ENCODE measurements at places on chromosomes 12 and 14.
A peak's percentile ranks its signal among the peaks of the same experiment; 100 is the strongest.

GRCh38 chr12:85190728-85191127 is 89.3 kb upstream of the ALX1 start:
- no peak for DNase-seq

- no peak for DNase-seq
These were observed 41.4 kb downstream of the ATL1 start for GRCh38 chr14:50601394-50601793.

DNA sequence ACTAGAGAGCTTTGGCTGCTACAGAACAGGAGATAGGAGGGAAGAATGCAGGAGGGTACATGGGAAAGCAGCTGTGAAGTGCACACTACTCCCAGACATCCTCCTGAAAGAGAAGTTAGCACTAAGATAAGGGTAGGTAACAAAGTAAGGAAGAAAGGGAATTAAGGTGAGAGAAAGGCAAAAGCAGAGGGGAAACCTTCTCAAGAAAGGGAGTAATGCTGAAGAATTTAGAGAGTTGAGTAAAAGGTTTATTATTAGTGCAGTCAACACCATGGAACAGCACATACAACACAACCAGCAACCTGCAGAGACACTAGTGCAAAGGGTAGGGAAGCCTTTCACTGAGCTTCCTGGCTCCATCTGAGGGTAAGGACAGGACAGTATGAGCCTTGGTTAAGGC is 15.0 kb upstream of the SMARCC2 start:
- DNase-seq = no peak

- peak; percentile 48 for DNase-seq
These were observed 14.7 kb downstream of the GPR68 start for GRCh38 chr14:91229743-91230200.

- DNase-seq = no peak
These were observed 38.9 kb downstream of the NIN start for GRCh38 chr14:50792051-50792477.

DNA sequence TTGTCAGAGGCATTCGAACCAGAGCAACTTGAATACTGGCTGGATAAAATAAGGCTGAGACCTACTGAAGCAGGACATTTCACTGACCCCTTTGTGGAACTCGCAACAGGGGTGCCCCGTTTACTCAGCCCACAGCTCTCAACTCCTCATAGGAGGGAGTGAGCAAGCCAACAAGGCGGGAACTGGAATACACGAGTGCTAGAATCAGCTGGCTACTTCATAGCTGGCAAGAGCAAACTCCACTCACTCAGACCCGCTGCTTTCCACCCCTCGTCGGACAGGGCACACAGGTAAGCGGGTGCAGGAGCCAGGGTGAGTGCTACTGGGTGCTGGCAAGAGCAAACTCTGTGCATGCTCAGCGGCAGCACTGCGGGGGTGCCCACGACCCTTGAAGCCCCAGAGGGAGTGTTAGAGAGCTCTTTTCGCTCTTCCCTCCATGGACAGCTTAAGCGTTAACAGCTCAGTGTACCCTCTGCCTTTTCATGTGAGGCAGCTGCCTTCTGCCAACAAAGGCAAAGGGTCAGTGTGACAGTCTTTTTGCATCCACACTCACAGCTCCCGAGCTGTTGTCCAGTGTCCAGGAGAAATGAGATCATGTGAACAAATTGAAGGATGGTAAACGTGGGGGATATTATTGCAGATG is 15.7 kb downstream of the CAPZA3 start:
- no peak for DNase-seq

GRCh38 chr14:105387530-105387922 is 10.8 kb upstream of the TEX22 start:
- no peak for DNase-seq

DNA sequence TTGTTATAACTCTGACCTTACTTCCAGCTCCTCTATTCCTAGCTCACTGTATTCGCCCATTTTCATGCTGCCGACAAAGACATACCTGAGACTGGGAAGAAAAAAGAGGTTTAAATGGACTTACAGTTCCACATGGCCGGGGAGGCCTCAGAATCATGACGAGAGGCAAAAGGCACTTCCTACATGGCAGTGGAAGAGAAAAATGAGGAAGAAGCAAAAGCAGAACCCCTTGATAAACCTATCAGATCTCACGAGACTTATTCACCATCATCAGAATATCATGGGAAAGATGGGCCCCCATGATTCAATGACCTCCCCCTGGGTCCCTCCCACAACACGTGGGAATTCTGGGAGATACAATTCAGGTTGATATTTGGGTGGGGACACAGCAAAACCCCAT is 14.5 kb upstream of the PHC1 start:
- DNase-seq = no peak

- no peak for DNase-seq
These were observed 2.2 kb downstream of the ANKRD33 start for GRCh38 chr12:51890133-51890464.

DNA sequence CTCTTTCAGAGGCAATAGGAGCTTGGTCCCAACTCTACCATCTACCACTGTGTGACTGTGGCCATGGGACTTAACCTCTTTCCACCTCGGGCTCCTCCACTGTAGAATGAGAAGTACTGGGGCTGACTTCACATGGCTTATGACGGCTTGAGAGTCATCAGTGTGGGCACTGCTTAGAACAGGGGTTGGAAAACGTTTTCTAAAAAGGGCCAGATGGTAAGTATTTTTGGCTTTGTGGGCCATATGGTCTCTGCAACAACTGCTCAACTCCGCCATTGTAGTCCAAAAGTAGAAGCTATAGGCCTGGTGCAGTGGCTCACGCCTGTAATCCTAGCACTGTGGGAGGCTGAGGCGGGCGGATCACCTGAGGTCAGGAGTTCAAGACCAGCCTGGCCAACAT is 69.2 kb upstream of the LTA4H start:
- DNase-seq = no peak

GRCh38 chr12:91901381-91902074 is 244.1 kb downstream of the BTG1 start:
- no peak for DNase-seq

DNA sequence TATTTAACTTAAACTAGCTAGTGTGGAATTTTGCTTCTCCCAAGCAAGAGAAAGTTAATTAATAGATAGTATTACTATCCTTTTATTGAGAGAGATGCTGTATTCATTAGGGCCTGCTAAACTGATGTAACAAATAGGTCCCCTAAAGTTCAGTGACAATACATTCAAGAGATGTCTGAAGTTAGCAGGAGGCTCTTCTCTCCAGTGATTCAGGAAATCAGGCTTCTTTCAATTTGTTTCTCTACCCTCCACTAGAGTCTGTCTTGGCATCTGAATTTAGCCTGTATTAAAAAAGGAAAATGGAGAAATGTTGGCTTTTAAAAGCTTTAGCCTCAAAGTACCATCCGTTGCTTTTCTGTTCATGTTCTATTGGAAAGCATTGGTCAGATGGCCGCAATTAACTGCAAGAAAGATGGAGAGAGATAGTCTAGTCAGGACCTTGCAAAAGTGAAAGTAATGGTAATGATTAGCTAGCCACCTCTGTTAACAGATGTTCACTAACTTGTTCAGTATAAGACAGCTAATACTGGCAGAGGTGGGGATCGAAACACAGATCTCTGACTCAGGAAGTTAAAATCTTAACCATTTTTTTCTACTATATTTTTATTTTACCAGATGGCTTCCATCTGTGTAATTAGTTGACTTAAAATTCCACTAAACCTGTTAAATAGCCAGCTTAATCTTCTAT is 786.8 kb downstream of the TMTC2 start:
- DNase-seq = peak; percentile 2

GRCh38 chr12:10661338-10661737 is 12.5 kb downstream of the STYK1 start:
- DNase-seq = no peak

DNA sequence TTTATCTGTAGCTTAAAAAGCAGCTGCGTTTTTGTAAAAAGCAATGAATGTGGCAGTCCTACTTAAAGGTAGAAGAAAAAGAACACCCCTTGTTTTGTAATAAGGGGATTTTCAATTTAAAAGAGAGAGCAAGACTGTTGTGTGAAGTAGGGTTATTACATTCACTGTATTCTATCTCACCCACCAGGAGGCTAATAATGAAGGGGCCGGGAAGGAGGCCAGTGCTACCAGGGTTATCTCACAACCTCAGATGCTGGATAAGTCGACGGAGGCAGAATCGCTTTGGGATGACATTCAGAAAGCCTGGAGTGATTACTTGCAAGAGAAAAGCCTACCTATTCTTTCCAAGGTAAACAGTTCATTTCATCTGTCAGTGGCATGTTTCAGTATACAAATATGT is 97.7 kb downstream of the RMST start:
- no peak for DNase-seq

- DNase-seq = peak; percentile 57
These were observed 275.3 kb downstream of the EGLN3 start for GRCh38 chr14:33675415-33676130.

DNA sequence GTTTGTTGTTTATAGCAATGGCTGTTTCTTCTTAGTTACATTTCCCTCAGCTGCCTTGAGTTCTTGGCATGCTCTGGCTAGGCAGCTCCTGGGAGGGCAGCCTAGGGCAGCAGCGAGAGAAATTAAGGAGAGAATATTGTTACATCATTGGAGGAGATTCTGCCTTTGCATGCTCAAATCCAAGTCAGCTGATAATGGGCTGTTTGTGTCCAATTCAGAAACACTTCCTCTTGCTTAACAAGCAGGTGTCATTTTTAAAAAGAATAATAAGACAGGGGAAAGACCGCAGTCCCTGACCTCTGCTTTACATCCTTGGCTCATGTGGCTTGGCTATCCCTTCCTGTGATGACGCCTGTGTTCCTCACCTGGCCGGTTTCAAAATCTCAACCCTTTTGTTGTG is 76.9 kb downstream of the ESR2 start:
- no peak for DNase-seq

- peak; percentile 27 for DNase-seq
These were observed 216.3 kb downstream of the SLC6A15 start for GRCh38 chr12:84696281-84696680.

GRCh38 chr12:49367381-49368239 is at the start of gene SPATS2:
SPATS2 (plus strand) TSS chr12:49367462; CDS start chr12:49461013, 93,551 bp downstream.
- DNase-seq = peak; percentile 25

GRCh38 chr12:27285403-27285802 is 41.3 kb downstream of the STK38L start:
- peak; percentile 78 for DNase-seq

DNA sequence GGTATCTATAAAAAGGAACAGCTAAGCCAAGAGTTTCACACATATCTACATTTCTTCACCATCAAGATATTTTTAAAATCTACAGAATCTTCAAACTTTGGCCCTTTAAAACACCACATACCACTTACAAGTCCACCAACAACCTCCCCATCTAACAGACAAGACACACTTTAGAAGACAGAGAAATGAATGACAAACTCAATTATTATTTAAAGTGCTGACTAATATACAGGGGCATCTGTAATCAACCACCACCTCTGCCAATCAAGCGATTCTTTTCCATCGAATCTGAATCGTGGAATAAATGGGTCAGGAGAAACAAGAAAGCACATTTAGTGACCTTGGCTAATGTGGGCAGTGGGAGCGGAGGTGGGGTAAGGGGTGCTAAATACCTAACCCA is 7.7 kb downstream of the SETD3 start:
- DNase-seq = no peak

GRCh38 chr14:73223049-73223448 is 14.3 kb upstream of the PAPLN start:
- DNase-seq = no peak

DNA sequence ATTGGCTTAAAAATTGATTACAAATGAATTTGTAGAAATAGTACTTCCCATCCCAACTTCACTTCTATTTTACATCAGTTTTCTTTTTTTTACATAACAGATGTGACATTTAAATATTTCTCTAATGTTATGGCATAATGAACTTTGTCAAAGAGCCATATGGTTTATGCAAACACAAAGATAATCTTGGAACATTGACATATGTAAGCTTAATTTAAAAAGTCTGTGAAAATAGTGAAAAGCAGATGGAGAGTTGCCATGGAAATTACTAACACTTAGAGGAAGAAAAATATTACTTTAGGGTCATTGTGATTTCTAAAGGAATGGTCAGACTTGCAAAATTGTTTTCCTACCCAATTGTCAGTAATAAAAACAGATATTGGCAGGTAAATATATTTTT is 232.4 kb downstream of the AEBP2 start:
- DNase-seq = no peak

DNA sequence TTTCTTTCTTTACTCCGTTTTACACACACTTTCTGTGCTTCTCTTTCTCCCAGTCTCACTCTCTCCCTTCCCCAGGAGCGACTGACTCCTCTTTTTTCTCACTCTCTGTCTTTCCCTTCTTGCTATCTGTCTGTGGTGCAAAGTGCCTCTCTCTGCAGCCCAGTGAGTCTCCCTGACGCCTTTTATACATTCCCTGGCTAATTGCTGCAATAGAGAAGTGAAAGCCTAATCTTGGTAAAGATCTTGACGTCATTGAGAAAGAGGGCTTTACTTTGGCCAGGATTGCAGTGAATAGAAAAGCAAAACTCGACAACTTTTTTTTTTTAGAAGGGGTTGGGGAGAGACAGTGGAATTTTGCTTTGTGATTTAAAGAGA is 706 bp upstream of the DIO2 start:
- DNase-seq = peak; percentile 58

- peak; percentile 74 for DNase-seq
These were observed 47.2 kb downstream of the PTPRB start for GRCh38 chr12:70590051-70590450.

GRCh38 chr14:104185916-104186495 is 47.6 kb downstream of the KIF26A start:
- no peak for DNase-seq

- DNase-seq = no peak
These were observed 53.0 kb upstream of the USP15 start for GRCh38 chr12:62207248-62207647.

DNA sequence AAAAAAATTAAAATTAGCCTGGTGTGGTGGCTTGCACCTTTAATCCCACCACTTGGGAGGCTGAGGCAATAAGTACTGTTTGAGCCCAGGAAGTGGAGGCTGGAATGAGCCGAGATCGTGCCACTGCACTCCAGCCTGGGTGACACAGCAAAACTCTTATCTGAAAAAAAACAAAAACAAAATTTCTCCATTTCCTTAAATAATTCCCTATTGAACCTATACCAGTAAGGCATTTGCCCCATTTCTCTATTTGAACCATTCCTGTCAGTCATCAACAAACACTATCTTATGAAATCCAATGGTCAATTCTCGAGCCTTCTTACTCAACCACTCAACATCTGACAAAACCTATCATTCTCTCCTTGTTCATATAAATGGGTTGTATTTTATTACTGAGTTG is 14.7 kb downstream of the SLC2A14 start:
- peak; percentile 53 for DNase-seq

- DNase-seq = no peak
These were observed 66.4 kb downstream of the UNC79 start for GRCh38 chr14:93496856-93497741.

DNA sequence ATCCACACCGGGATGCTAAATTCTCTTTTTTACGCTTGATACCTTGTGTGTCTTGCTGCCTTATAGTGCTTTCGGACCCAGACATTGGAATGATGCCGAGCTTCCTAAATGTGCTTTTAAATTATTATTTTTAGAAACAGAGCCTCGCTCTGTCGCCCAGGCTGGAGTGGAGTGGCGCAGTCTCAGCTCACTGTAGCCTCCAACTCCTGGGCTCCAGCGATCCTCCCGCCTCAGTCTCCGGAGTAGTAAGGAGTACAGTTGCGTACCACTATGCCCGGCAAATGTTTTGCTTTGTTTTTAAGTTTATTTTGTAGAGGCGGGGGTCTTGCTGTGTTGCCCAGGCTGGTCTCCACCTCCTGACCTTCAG is 489 bp upstream of the EML5 start:
- no peak for DNase-seq

GRCh38 chr12:131892711-131893604 is 1.5 kb upstream of the ULK1 start:
- no peak for DNase-seq

GRCh38 chr12:78617683-78618082 is 246.9 kb upstream of the SYT1 start:
- DNase-seq = no peak
